ENCODE measurements at places on chromosomes 7 and 10. TPM values are rescaled to one million over a fixed set of nuclear protein-coding genes. Genes with fewer than 3 reads are reported as not detected.
A peak's percentile ranks its signal among the peaks of the same experiment; 100 is the strongest.

TDRD1 gene
- total RNA-seq: not detected

SDHAF3 gene
- 17.8 TPM for total RNA-seq

WIPF3 gene
- 0.36 TPM for total RNA-seq

TMEM229A gene
- total RNA-seq: not detected

NACAD gene
- total RNA-seq: 3.9 TPM

DNA sequence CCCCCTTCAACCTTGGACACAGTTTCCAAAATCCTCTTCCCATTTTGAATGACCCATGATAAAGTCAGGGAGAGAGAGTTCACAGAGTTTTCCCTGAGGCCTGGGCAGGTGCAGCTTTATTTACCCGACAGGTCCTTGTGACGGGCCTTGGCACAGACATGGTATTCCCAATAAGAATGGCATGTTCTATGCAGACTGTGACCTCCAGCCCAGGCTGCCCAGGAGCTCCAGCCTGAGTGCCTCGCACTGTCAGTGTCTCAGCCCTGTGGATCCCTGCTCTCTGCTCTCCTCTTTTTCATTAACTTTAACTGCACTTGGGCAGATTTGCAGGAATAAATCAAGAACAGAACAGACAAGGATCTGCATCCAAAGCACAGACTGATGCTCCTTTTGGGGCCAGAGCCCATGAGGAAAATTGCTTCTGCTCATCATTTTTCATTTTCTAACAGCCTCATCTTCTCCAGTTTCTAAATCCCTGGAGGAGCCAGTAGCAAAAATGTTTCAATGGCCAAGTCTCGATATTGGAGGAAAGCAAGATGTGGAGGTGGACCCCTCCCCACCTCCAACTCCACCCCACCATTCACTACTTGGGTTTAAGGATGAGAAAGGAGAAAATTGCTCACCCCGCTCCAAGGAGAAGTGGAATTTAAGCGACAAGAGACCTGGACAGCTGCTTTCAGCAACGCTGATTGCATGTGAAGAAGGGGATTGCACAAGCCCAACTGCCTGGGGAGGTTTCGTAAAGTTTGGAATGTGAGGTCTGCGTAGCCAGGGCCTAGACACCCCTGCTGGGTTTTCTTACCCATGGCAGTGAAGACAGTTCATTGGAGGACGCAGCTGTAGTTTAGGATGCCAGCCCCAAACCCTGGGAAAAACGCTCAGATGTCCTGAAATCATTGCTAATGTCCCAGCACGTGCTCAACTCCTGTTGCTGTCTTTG, 225.9 kb downstream of the WDR11 start:
- DNase-seq: no peak

DNA sequence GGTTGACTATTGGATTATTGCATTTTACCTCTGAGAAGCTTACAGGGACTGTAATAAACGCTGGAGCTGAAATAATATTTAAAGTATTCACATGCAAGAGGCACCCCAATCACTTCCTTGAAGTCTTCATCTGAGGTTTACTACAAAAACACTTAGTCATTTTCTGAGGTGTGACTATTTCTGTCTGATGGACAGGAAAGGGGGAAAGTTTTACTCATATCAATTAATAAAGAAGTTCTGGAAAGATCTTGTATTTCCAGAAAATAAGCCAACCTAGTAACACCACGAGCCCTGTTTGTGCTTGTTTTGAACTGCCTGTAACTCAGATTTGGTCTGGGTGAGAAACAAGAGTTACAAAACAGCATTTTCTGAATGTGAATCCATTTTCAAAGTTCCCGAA, 63.9 kb upstream of the PRKCQ start:
- DNase-seq: no peak

DNA sequence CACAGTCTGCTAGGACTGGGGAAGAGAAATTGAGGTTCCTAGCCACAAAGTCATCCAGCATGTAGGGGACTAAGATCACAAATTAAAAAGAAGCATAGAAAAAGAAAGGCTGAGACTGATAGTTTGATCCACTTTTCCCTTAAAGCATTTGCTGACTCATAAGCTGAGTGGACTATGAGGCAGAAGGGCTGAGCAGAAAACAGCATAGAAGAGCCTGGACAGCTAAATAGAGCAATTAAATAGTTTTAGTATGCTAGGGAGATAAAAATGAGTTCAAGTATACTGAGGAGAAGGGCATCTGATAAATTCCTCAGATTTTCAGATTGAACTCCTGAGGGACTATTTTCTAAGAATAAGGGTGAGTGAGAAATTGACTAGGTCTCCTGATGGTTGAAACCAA, 155.9 kb upstream of the EGR2 start:
- DNase-seq: no peak

DNA sequence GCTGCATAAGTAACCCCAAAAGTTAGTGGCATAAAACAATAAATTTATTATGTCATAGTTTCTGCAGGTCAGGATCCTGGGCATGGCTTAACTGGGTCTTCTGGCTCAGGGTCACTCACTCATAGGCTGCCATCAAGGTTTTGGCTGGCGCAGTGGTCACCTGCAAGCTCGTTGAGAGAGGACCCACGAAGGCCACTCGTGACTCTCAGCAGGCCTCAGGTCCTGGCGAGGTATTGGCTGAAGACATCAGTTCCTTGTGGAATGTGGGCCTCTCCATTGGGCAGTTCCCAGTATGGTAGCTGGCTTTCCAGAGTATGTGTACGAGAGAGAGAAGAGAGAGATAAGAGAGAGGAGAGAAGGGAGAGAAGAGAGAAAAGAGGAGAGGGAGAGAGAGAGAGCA, 138.3 kb upstream of the KLF14 start:
- DNase-seq: no peak

DNA sequence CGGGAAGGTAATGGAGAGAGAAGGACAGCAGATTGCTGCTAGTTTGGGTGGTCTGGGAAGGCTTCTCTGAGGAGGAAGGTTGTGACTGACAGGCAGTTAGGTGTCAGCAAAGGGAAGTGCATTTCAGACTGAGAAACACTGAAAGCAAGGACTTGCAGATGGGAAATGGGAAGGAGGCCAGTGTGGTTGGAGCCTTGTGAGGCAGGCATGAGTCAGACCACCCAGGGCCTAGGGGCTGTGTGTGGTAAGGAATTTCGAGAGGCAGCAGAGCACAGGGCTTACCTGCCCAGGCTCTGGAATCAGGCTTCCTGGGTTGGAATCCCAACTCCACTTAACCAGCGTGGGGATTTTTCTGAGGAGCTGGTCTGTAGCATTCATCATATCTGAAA, 53.5 kb downstream of the NRF1 start:
- DNase-seq: peak; percentile 87

GRCh38 chr7:30789334-30789711, 18.1 kb downstream of the MINDY4 start:
- no peak for DNase-seq

- DNase-seq: no peak
Observed at GRCh38 chr10:14325325-14325955, 5.3 kb downstream of the FRMD4A start.

- DNase-seq: no peak
Observed at GRCh38 chr7:106116161-106116704, 4.1 kb upstream of the SYPL1 start.

DNA sequence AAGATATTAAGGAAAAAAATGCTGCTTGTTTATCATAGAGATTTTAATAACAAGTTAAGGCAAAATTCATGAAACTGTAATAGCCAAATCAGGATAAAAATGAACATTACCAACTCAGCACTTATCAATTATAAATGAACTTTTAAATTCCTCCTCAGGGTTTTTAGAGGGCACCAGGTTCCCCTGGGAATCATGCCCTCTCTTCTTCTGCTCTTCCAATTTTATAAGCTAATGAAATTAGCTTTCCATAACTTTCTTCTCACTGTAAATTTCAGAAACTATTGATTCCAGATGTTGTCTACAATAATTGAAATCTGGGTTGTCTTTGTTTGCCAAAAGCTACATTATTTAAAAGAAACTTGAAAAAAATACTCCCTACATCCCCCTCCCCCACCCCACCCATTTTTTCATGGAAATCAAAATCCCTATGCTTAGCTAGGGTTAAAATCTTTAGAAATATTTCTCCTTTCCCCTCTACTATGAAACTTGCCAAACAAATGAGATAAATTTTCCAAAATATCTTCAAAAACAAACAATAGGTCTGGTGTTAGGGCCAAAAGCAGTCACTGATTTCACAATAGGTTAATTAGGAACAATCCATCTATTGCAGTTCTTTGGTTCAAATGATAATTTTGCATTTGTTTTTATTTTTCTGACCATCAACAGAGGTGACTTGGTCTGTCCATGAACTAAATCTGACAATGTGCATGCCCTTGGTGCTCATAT, 187.7 kb downstream of the DOCK4 start:
- no peak for DNase-seq

GRCh38 chr7:12210179-12211053, 678 bp upstream of the TMEM106B start:
- DNase-seq: peak; percentile 33

DNA sequence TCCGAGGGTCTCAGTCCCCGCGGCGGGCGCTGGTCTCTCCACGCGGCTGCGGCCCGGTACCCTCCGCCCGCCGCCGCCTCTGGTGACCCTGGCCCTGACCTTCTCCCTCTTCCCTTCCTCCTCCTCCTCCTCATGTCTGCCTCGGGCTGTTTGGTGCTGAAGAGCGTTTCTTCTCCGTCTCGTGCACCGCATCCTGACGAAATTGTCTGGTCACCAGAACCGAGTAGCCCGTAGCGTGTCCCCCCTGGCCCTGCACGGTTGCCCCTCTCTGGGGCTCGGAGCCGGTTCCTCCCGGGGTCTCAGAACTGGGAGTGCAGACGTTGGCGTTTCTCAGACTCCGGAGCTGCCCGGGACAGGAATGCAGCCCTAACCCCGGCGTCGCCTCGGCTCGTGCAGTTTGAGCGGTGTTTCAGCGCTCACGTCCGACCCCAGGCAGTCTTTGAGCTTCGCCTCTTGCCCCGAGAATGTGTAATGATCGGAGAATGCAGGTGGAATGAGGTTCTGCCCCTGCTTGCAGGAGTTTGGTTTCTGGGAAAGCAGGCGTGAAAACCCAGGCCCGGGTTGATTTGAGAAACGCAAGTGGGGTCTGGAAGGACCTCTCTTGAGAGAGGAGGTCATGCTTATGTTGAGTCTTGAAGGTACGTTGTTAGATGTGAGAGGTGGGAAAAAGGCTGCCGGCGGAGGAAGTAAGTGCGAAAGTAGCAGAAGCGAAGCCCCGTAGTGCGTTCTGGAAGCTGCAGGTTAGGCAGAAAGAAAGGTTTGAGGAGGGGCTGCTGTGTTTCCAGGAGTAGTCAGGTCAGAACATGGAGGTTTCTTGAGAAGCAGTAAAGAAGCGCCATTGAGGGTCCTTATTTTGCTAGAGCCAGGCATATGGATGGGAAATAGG, 743 bp downstream of the RBM17 start:
- no peak for DNase-seq

All from epithelial cell of proximal tubule (primary cell).